Cerebellum (tissue), 4 donors: ENCODE measurements at places on chromosomes 5 and 9. TPM values are rescaled to one million over a fixed set of nuclear protein-coding genes. Genes with fewer than 3 reads are reported as not detected.

The BARHL1 gene
- total RNA-seq: 19.3 TPM

The PTGS1 gene
- 1.2 TPM for total RNA-seq

The EPB41L4B gene
- total RNA-seq: 14.1 TPM

The HMGCR gene
- 168 TPM for total RNA-seq

The LAMC3 gene
- 3.5 TPM for total RNA-seq

The FGD3 gene
- 1.5 TPM for total RNA-seq

The SNAPC3 gene
- total RNA-seq: 98.5 TPM

The GALT gene
- total RNA-seq: 59.7 TPM

The MLANA gene
- total RNA-seq: not detected

The IFNB1 gene
- not detected for total RNA-seq

The IFNA21 gene
- not detected for total RNA-seq
